Tibial artery (tissue), 4 donors: ENCODE measurements at places on chromosomes 12 and 14.

GRCh38 chr12:127742231-127742630 is 524.7 kb upstream of the TMEM132C start:
- DNase-seq: no peak
- no peaks in the 10 kb centered on the region for H3K36me3 ChIP-seq
- no peak overlapping the region for H3K4me3 ChIP-seq
- H3K4me1 ChIP-seq: no peaks in the 10 kb centered on the region
- H3K27me3 ChIP-seq: no peaks in the 10 kb centered on the region
- H3K27ac ChIP-seq: no peak overlapping the region

- H3K4me1 ChIP-seq: peaks cover 22% of the 10 kb centered on the region
- H3K27ac ChIP-seq: no peak overlapping the region
- no peak for DNase-seq
- no peaks in the 10 kb centered on the region for H3K27me3 ChIP-seq
These were observed 6.0 kb downstream of the TBK1 start for GRCh38 chr12:64457923-64458322.

GRCh38 chr12:33967760-33968159 is 54.5 kb upstream of the ALG10 start:
- no peak overlapping the region for H3K27ac ChIP-seq
- no peaks in the 10 kb centered on the region for H3K36me3 ChIP-seq
- DNase-seq: no peak

- peaks cover 20% of the 10 kb centered on the region for H3K36me3 ChIP-seq
- no peaks in the 10 kb centered on the region for H3K4me1 ChIP-seq
- H3K27ac ChIP-seq: no peak overlapping the region
- no peak for DNase-seq
- no peak overlapping the region for H3K4me3 ChIP-seq
These were observed 64.9 kb downstream of the FBXO33 start for GRCh38 chr14:39367387-39367751.

DNA sequence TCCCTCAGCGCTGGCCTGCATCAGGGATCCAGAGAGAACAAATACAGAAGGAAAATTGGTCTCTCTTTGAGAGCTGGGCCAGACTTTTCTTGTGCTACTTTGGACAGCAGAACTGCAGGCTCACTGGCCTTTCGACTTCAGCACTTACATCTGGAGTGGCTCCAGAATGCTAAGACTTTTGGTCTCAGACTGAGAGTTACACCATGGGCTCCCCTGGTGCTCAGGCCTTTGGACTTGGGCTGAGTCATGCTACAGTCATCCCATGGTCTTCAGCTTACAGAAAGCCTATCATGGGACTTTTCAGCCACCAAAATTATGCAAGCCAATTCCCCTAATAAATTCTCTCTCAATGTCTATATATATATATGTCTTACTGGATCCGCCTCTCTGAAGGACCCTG is 9.0 kb upstream of the CD163 start:
- H3K27ac ChIP-seq: no peak overlapping the region
- H3K27me3 ChIP-seq: no peaks in the 10 kb centered on the region
- H3K36me3 ChIP-seq: no peaks in the 10 kb centered on the region
- H3K4me1 ChIP-seq: no peaks in the 10 kb centered on the region
- H3K4me3 ChIP-seq: no peak overlapping the region
- DNase-seq: peak; percentile 65

DNA sequence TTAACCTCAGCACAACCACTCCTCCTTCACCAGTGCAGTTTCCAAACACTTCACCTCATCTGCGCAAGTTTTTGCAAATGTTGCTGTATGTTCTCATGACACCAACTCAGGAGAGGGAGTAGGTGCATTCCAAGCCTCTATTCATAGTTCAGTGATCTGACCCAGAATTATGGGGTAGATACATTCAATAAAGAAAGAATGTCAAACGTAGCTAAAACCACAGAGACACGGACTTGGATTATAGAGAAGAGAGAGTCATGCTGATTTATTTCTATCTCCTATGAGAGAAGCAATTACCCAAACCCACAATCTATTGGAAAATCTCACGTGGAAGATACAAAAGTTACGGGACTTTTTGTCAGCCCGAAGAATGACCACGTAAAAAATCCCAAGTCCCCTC is 1006.0 kb upstream of the TMEM132C start:
- no peak overlapping the region for H3K27ac ChIP-seq
- H3K27me3 ChIP-seq: no peaks in the 10 kb centered on the region
- no peaks in the 10 kb centered on the region for H3K36me3 ChIP-seq
- no peak overlapping the region for H3K4me3 ChIP-seq

GRCh38 chr12:30973175-30973574 is 46.6 kb downstream of the TSPAN11 start:
- H3K27ac ChIP-seq: no peak overlapping the region
- no peaks in the 10 kb centered on the region for H3K4me1 ChIP-seq
- no peak overlapping the region for H3K4me3 ChIP-seq
- DNase-seq: no peak
- no peaks in the 10 kb centered on the region for H3K36me3 ChIP-seq

DNA sequence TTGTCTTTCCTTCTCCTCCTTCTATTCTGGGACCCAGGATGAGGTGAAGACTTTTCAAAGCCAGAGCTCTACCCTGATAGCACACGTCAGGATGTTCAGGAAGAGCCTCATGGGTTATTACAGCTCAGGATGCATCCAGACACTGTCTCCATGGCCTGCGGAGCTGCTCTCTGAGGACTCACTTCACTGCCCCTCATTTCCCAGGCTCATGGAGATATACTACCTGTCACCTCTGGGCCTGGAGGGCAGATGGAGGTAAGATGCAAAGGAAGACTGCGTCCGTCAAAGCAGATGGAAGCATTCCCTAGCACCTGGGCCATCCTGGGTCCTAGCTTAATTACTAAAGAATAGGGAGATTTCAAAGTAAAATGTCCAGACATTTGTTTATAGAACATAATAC is 32.6 kb downstream of the STON2 start:
- DNase-seq: no peak
- no peaks in the 10 kb centered on the region for H3K36me3 ChIP-seq
- H3K27ac ChIP-seq: no peak overlapping the region
- H3K27me3 ChIP-seq: no peaks in the 10 kb centered on the region

DNA sequence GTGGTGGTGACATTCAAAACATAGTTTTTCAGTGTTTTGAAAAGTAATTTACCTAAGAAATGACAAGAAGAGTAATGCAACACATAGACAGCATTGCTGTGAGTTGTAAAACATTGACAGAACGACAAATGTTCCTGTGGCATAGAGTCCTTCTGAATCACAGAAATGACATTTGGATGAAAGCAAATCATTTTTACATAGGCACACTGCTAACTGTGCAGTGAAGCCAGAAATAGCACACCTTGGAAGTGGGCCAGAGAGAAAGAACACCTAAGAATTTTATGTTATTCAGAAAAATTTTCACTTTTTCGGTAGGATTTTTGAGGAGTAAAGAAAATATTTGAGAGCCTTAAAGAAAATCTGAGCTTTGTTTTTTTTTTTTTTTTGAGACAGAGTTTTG is 100.6 kb downstream of the ANO4 start:
- no peak overlapping the region for H3K27ac ChIP-seq
- H3K27me3 ChIP-seq: no peaks in the 10 kb centered on the region
- no peaks in the 10 kb centered on the region for H3K4me1 ChIP-seq
- H3K4me3 ChIP-seq: no peak overlapping the region
- no peak for DNase-seq

- no peak overlapping the region for H3K27ac ChIP-seq
- no peaks in the 10 kb centered on the region for H3K4me1 ChIP-seq
- no peaks in the 10 kb centered on the region for H3K36me3 ChIP-seq
- H3K4me3 ChIP-seq: no peak overlapping the region
- DNase-seq: no peak
These were observed 36.0 kb upstream of the GARIN6 start for GRCh38 chr12:99611599-99611998.

DNA sequence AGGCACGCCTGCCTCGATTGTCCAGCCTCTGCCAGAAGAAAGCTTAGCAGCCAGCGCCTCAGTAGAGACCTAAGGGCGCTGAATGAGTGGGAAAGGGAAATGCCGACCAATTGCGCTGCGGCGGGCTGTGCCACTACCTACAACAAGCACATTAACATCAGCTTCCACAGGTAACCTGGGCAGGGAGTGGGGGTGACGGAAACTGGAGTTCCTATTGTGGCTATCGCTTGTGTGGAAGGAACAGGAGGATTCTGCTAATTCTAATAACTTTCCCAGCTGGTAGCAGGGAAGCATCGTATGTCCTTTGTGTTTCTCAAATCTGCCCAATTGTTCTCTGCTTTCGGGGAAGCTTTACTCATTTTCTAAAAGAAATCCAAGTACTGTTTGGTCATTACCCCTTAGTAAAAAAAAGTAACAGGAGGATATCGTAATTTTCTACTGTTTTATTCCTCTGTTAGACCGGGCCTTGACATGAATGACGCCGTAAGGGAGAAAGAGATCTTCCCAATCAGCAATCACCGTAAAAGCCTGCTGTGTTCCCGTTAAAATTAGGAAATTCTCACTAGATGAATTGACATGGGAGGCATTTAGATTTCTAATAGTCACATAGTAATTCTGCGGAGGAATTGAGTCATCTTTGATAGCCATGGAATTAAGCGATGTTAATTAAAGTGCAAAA is 449 bp downstream of the THAP2 start:
- H3K36me3 ChIP-seq: no peaks in the 10 kb centered on the region
- H3K27me3 ChIP-seq: no peaks in the 10 kb centered on the region
- H3K4me3 ChIP-seq: peak overlapping the region; percentile 77
- DNase-seq: no peak
- H3K4me1 ChIP-seq: peaks cover 8% of the 10 kb centered on the region

DNA sequence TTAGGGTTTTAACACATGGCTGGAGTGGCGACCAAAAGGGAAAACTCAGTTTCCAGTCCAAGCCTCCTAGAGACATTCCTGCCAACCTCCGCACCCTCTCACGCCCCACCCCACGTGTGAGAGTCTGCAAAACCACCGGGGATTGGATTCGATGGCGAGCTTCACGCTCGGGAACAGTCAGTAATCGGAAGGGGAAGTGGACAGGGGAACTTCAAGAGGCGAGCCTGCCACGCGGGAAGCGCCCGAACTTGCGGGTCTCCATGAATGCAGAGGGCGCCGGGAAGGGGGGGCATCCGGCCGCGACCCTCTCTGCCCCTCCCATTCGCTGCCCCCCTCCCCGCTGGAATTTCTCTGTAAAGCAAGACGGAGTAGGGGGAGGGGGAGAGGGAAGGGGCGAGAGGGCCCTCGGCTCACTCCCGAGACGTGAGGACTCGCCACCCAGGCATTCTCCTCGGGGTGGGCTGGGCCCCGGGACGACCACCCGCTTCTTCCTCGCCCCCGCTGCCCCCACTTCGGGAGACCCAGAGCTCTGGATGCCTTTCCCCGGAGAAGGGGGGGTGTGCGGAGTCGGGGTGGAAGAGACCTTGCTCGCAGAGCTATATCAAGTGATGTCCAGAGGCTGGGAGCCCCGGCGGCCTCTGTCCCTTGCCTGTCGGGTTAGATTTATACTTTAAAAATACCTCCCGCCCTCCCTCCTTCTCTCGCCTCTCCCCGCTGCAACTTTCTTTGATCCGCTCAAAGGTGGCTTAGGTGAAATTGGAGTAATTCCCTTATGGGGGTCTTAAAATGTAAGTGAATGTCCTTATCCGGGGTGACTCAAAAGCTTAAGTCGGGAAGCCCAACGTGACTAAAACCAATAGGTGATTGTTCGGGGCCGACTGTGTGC is 2.5 kb upstream of the CCND2 start:
- H3K27me3 ChIP-seq: peaks cover 19% of the 10 kb centered on the region
- H3K36me3 ChIP-seq: no peaks in the 10 kb centered on the region
- peak overlapping the region; percentile 86 for H3K4me3 ChIP-seq
- DNase-seq: peak; percentile 64
- peaks cover 58% of the 10 kb centered on the region for H3K4me1 ChIP-seq

DNA sequence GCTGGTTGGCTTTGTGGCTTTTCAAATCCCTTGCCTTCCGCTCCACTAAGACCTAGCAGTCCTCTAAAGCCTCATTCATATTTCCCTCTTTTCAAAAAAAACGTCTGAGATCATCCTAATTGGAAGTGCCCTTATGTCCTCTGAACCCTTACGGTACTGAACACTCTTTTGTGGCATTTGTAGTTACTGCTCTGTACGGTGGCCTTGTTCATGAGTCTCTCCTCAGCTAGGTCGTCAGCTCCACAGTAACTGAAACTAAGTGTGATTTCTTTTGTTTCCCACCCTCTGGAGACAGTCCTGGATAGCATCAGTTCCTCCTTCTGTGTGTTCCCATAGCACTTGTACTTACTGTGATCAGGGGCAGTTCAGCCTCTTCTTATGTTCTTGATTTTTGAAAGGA is 49.7 kb downstream of the DAAM1 start:
- H3K27ac ChIP-seq: no peak overlapping the region
- H3K4me1 ChIP-seq: peaks cover 49% of the 10 kb centered on the region
- no peak overlapping the region for H3K4me3 ChIP-seq
- no peaks in the 10 kb centered on the region for H3K36me3 ChIP-seq
- no peaks in the 10 kb centered on the region for H3K27me3 ChIP-seq
- no peak for DNase-seq

GRCh38 chr14:92719421-92719820 is 29.0 kb downstream of the LGMN start:
- peak overlapping the region; percentile 57 for H3K27ac ChIP-seq
- no peaks in the 10 kb centered on the region for H3K27me3 ChIP-seq
- DNase-seq: no peak
- H3K4me1 ChIP-seq: peaks cover 21% of the 10 kb centered on the region

GRCh38 chr12:109169686-109170085 is 53.3 kb downstream of the ACACB start:
- DNase-seq: no peak
- H3K4me3 ChIP-seq: no peak overlapping the region
- no peaks in the 10 kb centered on the region for H3K27me3 ChIP-seq
- peaks cover 55% of the 10 kb centered on the region for H3K36me3 ChIP-seq
- H3K27ac ChIP-seq: no peak overlapping the region
- H3K4me1 ChIP-seq: no peaks in the 10 kb centered on the region
